Neural progenitor cell (in vitro differentiated cells): ENCODE measurements at places on chromosomes 5 and 9. TPM values are rescaled to one million over a fixed set of nuclear protein-coding genes. Genes with fewer than 3 reads are reported as not detected.

NDFIP1 gene
- 32.5 and 39.4 TPM in 2 replicates for total RNA-seq

REEP2 gene
- total RNA-seq = 17.4 and 56.3 TPM in 2 replicates

PCDHB10 gene
- total RNA-seq = 9.3 and 10.4 TPM in 2 replicates

NEK6 gene
- 18.5 and 21.2 TPM in 2 replicates for total RNA-seq

DNM1 gene
- 30.1 and 52.7 TPM in 2 replicates for total RNA-seq

CFAP77 gene
- 1.8 and 3.6 TPM in 2 replicates for total RNA-seq

OR1J2 gene
- not detected in 2 replicates for total RNA-seq

SLC25A48 gene
- total RNA-seq = not detected in 2 replicates

GRCh38 chr5:143041972-143042770 is 272.0 kb downstream of the ARHGAP26 start:
- H3K4me3 ChIP-seq = no peak overlapping the region
- no peak overlapping the region for H3K27ac ChIP-seq
- no peaks in the 10 kb centered on the region for H3K27me3 ChIP-seq
- H3K36me3 ChIP-seq = no peaks in the 10 kb centered on the region
- DNase-seq = no peak
- peaks cover 4% of the 10 kb centered on the region for H3K4me1 ChIP-seq

- no peak overlapping the region for H3K27ac ChIP-seq
- H3K27me3 ChIP-seq = no peaks in the 10 kb centered on the region
- no peaks in the 10 kb centered on the region for H3K36me3 ChIP-seq
Measured at GRCh38 chr5:105730982-105731381, 1939.8 kb downstream of the EFNA5 start.

DNA sequence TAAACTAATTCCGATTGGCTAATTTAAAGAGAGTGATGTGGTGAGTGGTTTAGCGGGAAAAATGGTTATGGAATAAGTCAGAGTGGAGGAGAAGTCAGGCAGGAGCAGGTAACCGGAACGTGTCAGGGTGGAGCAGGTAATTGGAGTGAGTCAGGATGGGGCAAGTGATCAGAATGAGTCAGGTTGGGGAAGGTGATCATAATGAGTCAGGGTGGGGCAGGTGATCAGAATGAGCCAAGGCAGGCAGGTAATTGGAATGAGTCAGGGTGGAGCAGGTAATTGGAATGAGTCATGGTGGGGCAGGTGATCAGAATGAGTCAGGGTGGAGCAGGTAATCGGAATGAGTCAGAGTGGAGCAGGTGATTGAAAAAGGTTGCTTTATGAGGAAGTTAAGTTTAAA is 101.4 kb downstream of the TMEM167A start:
- no peak overlapping the region for H3K27ac ChIP-seq
- no peaks in the 10 kb centered on the region for H3K27me3 ChIP-seq
- DNase-seq = no peak

GRCh38 chr5:72305194-72306142 is 14.6 kb downstream of the MRPS27 start:
- H3K4me3 ChIP-seq = no peak overlapping the region
- H3K4me1 ChIP-seq = peaks cover 43% of the 10 kb centered on the region
- H3K27me3 ChIP-seq = no peaks in the 10 kb centered on the region
- peak overlapping the region; percentile 78 for H3K27ac ChIP-seq

DNA sequence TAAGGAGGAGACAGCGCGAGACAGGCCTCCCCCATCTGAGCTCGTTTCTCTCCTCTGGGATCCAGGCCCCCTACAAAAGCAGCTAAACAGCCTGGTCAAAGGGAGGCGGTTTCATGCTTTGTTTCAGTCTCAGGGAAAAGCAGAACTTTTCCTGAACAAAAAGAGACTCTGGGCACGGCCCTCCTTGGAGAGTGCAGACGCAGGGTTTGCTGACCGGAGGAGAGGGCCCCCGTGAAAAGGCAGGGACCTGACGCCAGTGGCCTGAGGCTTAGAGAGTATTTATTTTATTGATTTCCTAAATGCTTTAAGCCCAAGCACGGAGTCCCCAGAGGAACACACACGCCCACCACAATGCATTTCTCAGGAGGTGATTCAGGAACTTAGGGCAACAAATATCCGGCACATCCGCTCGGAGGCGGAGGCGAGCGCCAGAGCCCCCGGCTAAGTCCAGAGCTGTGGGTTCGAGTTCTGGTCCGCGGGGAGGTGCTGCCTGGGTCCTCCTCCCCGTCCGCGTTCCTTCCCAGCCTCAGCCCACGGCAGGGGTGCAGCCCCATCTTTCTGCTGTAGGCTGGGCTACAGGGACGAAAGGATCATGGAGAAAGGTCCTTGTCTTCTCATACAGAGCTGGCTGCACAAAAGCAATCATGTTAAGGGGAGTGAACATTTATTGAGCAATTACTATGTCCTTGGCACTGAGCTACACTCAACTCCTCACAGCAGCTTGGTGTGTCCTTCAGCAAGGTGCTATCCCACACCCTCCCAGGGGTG is 40.0 kb downstream of the PTGES start:
- peak overlapping the region; percentile 87 for H3K27ac ChIP-seq
- DNase-seq = peak; percentile 73
- H3K4me1 ChIP-seq = peaks cover 37% of the 10 kb centered on the region
- H3K4me3 ChIP-seq = no peak overlapping the region

GRCh38 chr9:1743121-1743960 is 271.8 kb upstream of the SMARCA2 start:
- peaks cover 41% of the 10 kb centered on the region for H3K4me1 ChIP-seq
- peak; percentile 54 for DNase-seq
- H3K4me3 ChIP-seq = no peak overlapping the region
- peak overlapping the region; percentile 82 for H3K27ac ChIP-seq

- no peak overlapping the region for H3K4me3 ChIP-seq
- no peaks in the 10 kb centered on the region for H3K4me1 ChIP-seq
- H3K36me3 ChIP-seq = no peaks in the 10 kb centered on the region
- DNase-seq = no peak
- no peaks in the 10 kb centered on the region for H3K27me3 ChIP-seq
Measured at GRCh38 chr5:24817966-24818365, 173.2 kb upstream of the CDH10 start.

GRCh38 chr9:126376311-126377175 is 49.9 kb downstream of the MVB12B start:
- no peaks in the 10 kb centered on the region for H3K27me3 ChIP-seq
- DNase-seq = peak; percentile 80
- H3K4me1 ChIP-seq = peaks cover 72% of the 10 kb centered on the region
- H3K27ac ChIP-seq = peak overlapping the region; percentile 82
- peak overlapping the region; percentile 28 for H3K4me3 ChIP-seq

GRCh38 chr5:35899800-35900199 is 38.6 kb downstream of the CAPSL start:
- DNase-seq = no peak
- H3K4me1 ChIP-seq = no peaks in the 10 kb centered on the region
- H3K27me3 ChIP-seq = no peaks in the 10 kb centered on the region
- no peaks in the 10 kb centered on the region for H3K36me3 ChIP-seq
- no peak overlapping the region for H3K4me3 ChIP-seq

GRCh38 chr9:95907794-95908193 is 32.3 kb downstream of the ERCC6L2 start:
- H3K4me3 ChIP-seq = no peak overlapping the region
- peaks cover 4% of the 10 kb centered on the region for H3K4me1 ChIP-seq
- no peaks in the 10 kb centered on the region for H3K27me3 ChIP-seq

- DNase-seq = peak; percentile 97
- H3K4me1 ChIP-seq = no peaks in the 10 kb centered on the region
- peak overlapping the region; percentile 46 for H3K4me3 ChIP-seq
- peaks cover 54% of the 10 kb centered on the region for H3K27me3 ChIP-seq
- H3K27ac ChIP-seq = no peak overlapping the region
- H3K36me3 ChIP-seq = no peaks in the 10 kb centered on the region
Measured at GRCh38 chr5:2038321-2039179, 155.8 kb upstream of the IRX4 start.

DNA sequence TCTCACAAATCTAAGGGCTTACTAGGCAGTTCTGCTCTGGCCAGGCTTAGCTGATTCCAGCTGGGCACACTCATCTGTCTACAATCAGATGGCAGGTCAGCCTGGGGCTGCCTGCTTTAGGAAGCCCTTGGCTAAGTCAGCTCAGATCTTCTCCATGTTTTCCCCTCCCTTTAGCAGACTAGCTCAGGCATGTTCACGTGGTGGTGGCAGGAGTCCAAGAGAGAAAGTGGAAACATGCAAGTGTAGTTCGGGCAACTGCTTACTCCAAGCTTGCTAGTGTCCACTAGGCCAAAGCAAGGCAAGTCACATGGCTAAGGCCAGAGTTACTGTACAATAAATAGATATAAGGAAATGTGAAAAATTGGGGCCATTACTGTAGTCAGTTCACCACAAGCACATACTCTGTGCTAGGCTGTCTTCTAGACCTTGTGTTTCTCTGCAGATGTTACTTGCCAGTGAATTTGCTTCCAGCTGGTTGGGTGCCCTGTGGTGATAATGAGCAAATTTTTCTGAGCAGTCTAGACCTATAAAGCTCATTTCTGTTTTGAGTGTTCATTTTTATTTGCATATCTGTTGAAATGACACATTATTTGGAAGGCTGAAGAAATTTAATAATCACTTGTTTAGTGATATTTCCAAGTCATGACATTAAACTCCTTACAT is 38.3 kb downstream of the RECK start:
- H3K27ac ChIP-seq = no peak overlapping the region
- no peaks in the 10 kb centered on the region for H3K4me1 ChIP-seq
- no peaks in the 10 kb centered on the region for H3K36me3 ChIP-seq
- no peak overlapping the region for H3K4me3 ChIP-seq

GRCh38 chr5:29054282-29054681 is 2015.9 kb upstream of the CDH9 start:
- H3K36me3 ChIP-seq = no peaks in the 10 kb centered on the region
- no peak overlapping the region for H3K4me3 ChIP-seq
- no peaks in the 10 kb centered on the region for H3K27me3 ChIP-seq
- H3K27ac ChIP-seq = no peak overlapping the region
- no peak for DNase-seq
- H3K4me1 ChIP-seq = no peaks in the 10 kb centered on the region

GRCh38 chr9:18753904-18754303 is 279.1 kb downstream of the SAXO1 start:
- no peak for DNase-seq
- H3K4me1 ChIP-seq = no peaks in the 10 kb centered on the region
- no peak overlapping the region for H3K4me3 ChIP-seq

DNA sequence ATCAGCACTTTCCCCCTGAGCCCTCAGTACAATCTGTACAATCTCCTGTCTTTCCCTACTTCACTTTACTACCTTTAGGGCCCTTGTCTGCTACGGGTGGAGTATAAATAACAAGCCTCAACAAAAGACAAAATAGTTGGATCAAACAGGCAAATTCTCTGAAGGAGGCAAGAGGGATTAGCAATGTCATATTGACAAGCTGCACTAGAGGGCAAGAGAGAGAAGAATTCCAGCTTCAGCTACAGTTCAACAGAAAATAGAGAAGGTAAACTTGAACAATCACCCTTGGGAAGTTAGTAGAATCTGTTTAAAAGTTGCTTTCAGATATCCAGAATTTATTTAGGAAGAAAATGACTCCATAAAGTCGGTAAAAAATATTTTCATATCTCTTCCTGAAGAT is 68.4 kb upstream of the IZUMO3 start:
- H3K27me3 ChIP-seq = no peaks in the 10 kb centered on the region
- H3K4me3 ChIP-seq = no peak overlapping the region
- no peak overlapping the region for H3K27ac ChIP-seq
- peak; percentile 57 for DNase-seq
- H3K4me1 ChIP-seq = no peaks in the 10 kb centered on the region
- no peaks in the 10 kb centered on the region for H3K36me3 ChIP-seq

DNA sequence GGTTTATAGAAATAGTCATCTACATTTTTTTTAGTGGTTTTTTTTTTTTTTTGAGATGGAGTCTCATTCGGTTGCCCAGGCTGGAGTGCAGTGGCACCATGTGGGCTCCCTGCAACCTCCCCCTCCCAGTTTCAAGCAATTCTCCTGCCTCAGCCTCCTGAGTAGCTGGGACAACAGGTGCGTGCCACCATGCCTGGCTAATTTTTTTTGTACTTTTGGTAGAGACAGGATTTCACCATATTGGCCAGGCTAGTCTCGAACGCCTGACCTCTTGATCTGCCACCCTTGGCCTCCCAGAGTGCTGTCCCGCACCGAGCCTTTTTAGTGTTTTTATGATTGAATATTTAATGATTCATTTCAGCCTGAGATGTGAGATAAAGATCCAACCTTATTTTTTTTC is 27.3 kb downstream of the ANKRD33B start:
- DNase-seq = no peak
- H3K27me3 ChIP-seq = no peaks in the 10 kb centered on the region
- H3K36me3 ChIP-seq = no peaks in the 10 kb centered on the region
- no peak overlapping the region for H3K4me3 ChIP-seq

DNA sequence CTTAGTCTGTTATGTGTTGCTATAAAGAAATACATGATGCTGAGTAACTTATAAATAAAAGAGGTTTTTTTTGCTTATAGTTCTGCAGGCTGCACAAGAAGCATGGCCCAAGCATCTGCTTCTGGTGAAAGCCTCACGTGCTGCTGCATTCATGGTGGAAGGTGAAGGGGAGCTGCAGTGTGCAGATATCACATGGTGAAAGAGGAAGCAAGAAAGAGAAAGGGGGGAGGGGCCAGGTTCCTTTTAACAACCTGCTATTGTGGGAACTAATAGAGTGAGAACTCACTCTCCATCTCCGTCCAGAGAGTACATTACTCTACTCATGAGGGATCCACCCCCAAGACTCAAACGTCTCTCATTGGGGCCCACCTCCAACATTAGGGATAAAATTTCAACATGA is 12.5 kb upstream of the PARP8 start:
- no peaks in the 10 kb centered on the region for H3K36me3 ChIP-seq
- DNase-seq = no peak
- H3K27me3 ChIP-seq = no peaks in the 10 kb centered on the region
- no peak overlapping the region for H3K4me3 ChIP-seq
- H3K4me1 ChIP-seq = no peaks in the 10 kb centered on the region

- no peaks in the 10 kb centered on the region for H3K4me1 ChIP-seq
- peaks cover 93% of the 10 kb centered on the region for H3K27me3 ChIP-seq
- H3K36me3 ChIP-seq = no peaks in the 10 kb centered on the region
- H3K27ac ChIP-seq = no peak overlapping the region
- DNase-seq = no peak
- H3K4me3 ChIP-seq = no peak overlapping the region
Measured at GRCh38 chr5:140090251-140090650, 23.7 kb upstream of the PURA start.

- H3K4me1 ChIP-seq = peaks cover 5% of the 10 kb centered on the region
- H3K27ac ChIP-seq = no peak overlapping the region
- no peaks in the 10 kb centered on the region for H3K36me3 ChIP-seq
Measured at GRCh38 chr9:93093877-93094657, 1.9 kb upstream of the CARD19 start.

GRCh38 chr5:157177953-157178352 is 2.7 kb upstream of the ITK start:
- peaks cover 36% of the 10 kb centered on the region for H3K27me3 ChIP-seq
- H3K27ac ChIP-seq = no peak overlapping the region
- H3K36me3 ChIP-seq = no peaks in the 10 kb centered on the region
- H3K4me3 ChIP-seq = no peak overlapping the region
- H3K4me1 ChIP-seq = no peaks in the 10 kb centered on the region

DNA sequence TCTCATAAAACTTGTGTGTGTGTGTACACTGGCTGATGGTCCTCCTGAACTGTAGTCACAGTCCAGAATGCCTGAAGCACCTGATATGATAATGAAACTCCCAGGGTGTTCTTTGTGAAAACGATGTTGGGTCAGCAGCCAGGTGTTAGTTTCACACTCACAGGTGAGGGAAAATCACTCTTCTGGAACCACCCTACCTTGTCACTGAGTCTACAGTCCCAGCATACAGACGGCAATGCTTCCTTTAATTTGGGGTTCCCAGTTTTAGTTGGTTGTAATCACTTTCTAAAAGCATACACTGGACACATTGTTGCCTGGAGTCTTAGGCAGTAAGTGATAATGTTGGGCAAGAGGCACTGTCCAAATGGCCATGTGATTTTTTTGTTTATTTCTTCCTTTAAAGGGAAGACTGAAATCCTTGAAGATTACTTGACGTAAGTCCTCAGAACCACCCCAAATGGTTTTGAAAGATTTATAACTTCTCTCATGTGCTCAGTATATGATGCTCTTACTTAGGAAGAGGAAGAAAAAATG is 18.2 kb upstream of the MGAT1 start:
- DNase-seq = no peak
- no peaks in the 10 kb centered on the region for H3K36me3 ChIP-seq
- H3K27me3 ChIP-seq = no peaks in the 10 kb centered on the region
- peaks cover 24% of the 10 kb centered on the region for H3K4me1 ChIP-seq
